ENCODE measurements at places on chromosomes 16 and 17.

- H3K27me3 ChIP-seq, result no peaks in the 10 kb centered on the region
- no peaks in the 10 kb centered on the region for H3K36me3 ChIP-seq
These were observed 744 bp upstream of the PLXDC1 start for GRCh38 chr17:39151943-39152818.

DNA sequence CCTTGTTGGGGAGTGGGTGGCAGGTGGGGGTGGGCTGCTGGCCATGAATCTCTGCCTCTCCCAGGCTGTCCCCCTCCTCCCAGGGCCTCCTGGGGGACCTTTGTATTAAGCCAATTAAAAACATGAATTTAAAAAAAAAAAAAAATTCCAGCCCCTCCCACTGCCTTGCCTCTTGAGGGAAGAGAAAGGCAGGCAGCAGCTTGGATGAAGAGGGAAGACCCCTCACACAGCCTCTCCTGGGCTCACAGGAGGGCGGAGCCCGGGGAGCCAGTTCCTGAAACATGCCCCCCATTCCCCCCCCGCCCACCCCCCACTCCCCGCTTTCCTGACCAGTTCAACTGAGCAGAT lies 1.8 kb upstream of the TCAP start:
- no peaks in the 10 kb centered on the region for H3K27me3 ChIP-seq
- H3K36me3 ChIP-seq, result no peaks in the 10 kb centered on the region
- H3K27ac ChIP-seq, result no peak overlapping the region
- no peak for DNase-seq

GRCh38 chr16:77868052-77868451 lies 79.7 kb downstream of the VAT1L start:
- no peaks in the 10 kb centered on the region for H3K4me1 ChIP-seq
- H3K27me3 ChIP-seq, result peaks cover 10% of the 10 kb centered on the region
- no peak overlapping the region for H3K4me3 ChIP-seq
- H3K36me3 ChIP-seq, result no peaks in the 10 kb centered on the region

GRCh38 chr16:50606431-50607050 lies 58.3 kb downstream of the NKD1 start:
- no peaks in the 10 kb centered on the region for H3K27me3 ChIP-seq
- no peak overlapping the region for H3K4me3 ChIP-seq
- no peaks in the 10 kb centered on the region for H3K36me3 ChIP-seq
- no peak for DNase-seq

GRCh38 chr16:1777375-1778199 lies 4.7 kb upstream of the MRPS34 start:
- H3K36me3 ChIP-seq, result 0 out of 2 replicates have a peak, but pooled peaks cover 8% of the 10 kb centered on the region
- no peak overlapping the region for H3K4me3 ChIP-seq
- H3K4me1 ChIP-seq, result peaks cover 18% of the 10 kb centered on the region
- no peak overlapping the region for H3K27ac ChIP-seq
- H3K27me3 ChIP-seq, result no peaks in the 10 kb centered on the region
